ENCODE measurements at places on chromosomes 5 and 9.

- no peak for DNase-seq
Measured at GRCh38 chr9:133273819-133274218, 1.2 kb downstream of the ABO start.

- no peak for DNase-seq
Measured at GRCh38 chr9:129126749-129127618, 15.8 kb downstream of the PTPA start.

GRCh38 chr5:157912621-157913325 is 53.8 kb upstream of the CLINT1 start:
- no peak for DNase-seq

DNA sequence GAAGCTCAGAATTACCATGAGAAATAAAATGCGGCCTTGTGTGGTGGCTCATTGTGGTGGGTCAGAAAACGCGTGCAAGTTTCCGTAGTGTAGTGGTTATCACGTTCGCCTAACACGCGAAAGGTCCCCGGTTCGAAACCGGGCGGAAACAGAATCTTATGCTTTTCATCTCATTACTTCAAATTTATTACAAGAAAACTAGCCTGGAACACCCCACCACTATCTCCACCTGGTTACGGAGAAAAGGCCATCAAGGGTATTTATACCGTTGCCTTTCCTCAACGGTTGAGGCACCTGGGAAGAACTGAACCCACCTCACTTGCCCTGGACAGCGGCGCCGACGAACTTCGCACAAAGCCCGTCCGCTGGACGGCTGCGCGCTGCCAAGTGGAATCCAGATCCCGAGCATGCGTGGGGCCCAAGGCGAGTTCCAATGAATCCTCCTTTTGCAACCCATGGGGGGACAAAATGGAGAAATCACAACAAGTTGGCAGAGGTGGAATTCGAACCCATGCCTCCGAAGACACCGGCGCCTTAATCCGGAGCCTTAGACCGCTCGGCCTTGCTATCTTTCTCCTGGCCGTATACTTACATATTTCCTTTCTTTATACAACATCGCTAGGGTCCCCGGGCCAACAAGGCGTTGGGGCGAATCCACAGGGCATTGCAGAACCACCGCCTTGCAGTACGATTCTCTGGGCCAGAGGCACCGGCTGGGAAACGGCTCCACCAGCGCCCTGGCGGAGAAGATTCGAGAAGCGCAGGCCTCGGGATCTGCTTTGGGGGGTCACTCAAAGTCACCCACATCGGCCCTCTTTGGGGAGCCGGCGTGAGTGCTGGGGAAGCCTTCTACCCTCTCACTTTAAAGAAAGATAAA is 16.9 kb downstream of the OR2V2 start:
- DNase-seq, result no peak

GRCh38 chr5:73028991-73029595 is 73.3 kb downstream of the FCHO2 start:
- DNase-seq, result no peak

DNA sequence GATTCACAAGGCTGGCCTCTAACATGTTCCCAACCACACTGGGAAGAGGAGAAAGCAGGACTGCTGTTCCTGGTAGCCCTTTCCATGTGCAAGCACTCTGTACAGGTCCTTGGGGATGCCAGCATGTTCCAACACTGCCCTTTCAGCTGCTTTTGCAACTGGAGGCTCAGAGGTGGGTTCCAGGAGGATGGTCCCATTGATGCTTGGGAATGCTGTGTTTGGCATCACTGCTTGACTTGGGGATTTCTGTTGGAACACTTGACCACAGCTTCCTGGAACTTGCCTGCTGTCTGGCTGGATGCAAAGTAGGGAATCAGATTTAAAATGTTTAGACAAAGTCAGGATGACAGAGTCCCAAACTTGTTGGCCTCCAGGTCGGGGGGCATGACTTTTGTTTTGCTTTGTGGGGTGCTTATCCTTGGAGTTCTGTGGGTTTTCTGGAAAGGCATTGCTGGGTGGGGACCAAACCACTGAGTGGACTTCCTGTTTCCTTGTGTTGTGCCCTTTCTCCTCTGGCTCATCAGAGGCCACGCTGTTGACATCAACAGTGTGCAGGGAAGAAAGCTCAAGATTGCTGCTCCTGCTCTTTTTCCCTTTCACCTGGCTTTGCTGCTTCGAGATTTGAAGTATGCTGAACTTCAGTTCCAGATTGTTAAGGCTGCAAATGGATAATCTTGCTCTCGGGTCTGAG is 148.5 kb upstream of the RPS23 start:
- no peak for DNase-seq

DNA sequence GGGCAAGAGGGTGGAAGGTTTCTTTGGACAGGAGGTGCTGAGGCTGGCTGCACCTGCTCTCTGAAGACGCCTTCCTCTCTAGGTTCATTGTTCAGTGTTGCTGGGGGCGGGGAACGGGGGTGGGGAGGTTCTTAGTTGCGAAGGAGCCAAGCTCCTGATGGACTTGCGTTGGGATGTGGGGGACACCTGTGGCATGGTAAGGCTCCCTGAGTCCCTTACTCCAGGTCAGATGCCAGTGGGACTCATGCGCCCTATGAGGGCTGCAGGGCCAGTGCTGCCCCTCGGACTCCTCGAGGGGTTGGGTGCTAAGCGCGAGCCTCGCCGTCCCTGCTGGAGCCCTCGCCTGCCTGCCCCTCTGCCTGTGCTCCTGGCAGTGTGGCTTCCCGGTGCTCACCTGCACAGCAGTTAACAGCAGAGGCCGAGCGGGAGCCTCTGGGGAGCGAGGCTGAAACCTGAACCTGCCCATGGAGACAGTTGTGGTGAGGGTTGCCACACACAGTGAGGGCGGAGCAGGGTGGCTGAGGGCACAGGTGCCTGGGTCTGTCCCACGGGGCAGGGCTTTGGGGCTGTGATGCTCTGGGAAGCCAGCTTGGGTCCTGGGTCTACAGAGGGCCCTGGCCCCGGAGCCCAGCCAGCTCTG is 5.5 kb downstream of the RNU6ATAC start:
- DNase-seq, result no peak

- no peak for DNase-seq
Measured at GRCh38 chr5:1495525-1495897, 28.2 kb downstream of the LPCAT1 start.

DNA sequence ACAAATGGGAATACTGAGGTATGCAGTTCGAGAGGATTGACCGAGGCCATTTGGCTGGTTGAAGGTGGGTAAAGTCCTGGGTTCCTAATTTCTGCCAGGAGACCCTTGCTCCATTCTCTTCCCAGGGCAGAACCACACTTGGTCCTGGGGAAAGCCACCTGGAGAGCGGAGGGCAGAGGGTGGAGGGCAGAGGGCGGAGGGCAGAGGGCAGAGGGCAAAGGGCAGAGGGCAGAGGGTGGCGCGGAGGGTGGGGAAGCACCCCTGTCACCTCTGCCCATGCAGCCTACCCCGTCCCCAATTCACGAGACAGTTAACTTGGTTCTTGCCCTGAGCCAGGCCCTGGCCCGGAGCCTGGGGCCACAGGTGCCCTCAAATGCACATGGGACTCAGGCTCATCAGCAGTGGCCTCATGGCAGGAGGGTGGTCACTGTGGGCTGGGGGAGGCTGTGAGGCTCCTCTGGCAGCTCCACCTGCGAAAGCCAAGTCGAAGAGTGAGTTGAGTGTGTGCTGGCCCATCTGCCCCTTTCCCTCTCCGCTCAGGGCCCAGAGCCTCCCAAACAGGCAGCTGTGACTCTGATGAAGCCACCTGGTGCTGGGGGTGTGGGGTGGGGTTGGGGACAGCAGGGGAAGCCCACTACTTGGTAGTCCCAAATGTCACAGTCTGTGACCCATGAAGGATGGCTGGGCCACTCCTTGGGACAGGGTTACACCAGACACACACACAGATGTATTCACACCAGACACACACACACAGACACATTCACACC is 28.0 kb upstream of the FCN1 start:
- DNase-seq, result no peak

GRCh38 chr9:6354072-6354686 is 26.0 kb downstream of the TPD52L3 start:
- no peak for DNase-seq

- no peak for DNase-seq
Measured at GRCh38 chr9:33227008-33227398, 13.0 kb upstream of the SPINK4 start.

GRCh38 chr9:133657120-133657661 is 21.0 kb downstream of the DBH start:
- DNase-seq, result no peak

DNA sequence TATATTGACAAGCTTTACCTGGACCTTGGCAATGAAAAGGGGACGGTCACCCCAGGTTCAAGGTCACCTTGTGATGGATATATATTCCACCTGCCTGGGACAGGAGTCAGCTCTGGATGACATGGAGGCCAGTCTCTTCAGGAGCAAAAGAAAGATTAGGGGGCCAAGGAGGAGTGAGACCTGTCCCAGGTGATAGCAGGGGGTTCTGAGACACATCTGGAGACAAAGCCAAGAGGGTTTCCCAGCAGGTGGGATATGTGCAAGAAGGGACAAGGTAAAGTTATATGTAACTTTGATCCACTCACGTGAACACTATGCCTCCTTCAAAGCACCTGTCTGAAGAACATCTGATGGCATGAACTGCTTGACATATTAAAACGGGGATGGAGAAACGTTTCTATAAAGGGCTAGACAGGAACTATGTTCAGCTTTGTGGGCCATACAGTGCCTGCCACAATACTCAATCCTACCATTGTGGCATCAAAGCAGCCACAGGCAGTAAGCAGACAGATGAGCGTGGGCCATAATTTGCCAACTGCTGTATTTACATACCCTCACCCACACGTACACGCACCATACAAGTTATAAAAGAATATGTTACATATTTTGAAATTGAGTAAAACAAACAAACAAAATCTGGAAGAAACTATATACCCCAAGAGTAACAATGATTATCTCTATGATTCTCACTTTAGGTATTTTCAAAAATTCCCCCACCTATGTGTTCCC is 62.9 kb upstream of the ZNF622 start:
- no peak for DNase-seq

GRCh38 chr5:77725616-77726015 is 50.5 kb downstream of the TBCA start:
- no peak for DNase-seq

DNA sequence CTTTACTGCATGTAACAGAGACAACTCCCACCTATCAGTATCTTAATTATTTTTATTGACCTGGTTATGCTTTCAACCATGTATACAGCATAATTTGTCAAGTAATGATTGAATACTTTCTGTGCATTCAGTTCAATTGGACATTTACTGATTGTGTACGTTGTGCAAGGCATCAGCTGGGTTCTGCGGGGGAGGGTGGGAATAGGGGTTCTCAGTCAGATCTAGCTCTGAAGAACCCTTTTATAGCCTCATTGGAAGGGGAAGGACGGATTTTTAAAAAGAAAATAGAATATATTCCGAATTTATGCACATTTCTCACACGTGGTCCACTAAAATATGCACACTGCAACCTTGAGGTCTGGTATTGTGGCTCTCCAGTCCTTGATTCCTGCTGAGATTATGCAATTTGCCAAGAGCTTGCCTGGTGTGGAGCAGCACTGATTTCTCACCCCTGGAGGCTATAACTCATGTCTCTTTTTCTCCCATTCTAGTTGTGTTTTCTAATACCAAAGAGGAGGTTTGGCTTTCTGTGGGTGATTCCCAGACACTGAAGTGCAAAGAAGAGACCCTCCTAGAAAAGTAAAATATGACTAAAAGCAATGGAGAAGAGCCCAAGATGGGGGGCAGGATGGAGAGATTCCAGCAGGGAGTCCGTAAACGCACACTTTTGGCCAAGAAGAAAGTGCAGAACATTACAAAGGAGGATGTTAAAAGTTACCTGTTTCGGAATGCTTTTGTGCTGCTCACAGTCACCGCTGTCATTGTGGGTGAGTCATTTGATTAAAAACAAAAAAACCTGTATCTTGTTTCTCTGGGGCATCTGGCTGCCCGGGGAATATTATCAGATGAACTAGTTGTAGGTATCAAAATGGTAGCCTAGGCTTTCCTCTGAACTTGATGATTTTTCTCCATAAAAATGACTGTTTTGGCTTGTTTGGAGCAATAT is 1.7 kb downstream of the SLC1A3 start:
- DNase-seq, result no peak

All from T-helper 9 cell (primary cell).